Neural progenitor cell (in vitro differentiated cells): ENCODE measurements at places on chromosomes 11 and 22. TPM values are rescaled to one million over a fixed set of nuclear protein-coding genes. Genes with fewer than 3 reads are reported as not detected.

The OAF gene
- 0.46 and 0.47 TPM in 2 replicates for total RNA-seq

The IGSF22 gene
- 0.41 TPM in 1 of 2 replicates, not detected in the other for total RNA-seq

The SPDYC gene
- not detected in 2 replicates for total RNA-seq

The MRTFA gene
- total RNA-seq: 11.3 and 40.9 TPM in 2 replicates

The OR51I1 gene
- 0.15 TPM in 1 of 2 replicates, not detected in the other for total RNA-seq

The RBMXL2 gene
- 0.19 TPM in 1 of 2 replicates, not detected in the other for total RNA-seq

The TYR gene
- not detected in 2 replicates for total RNA-seq

The EFCAB6 gene
- 2.2 and 4.9 TPM in 2 replicates for total RNA-seq

The TUBA8 gene
- total RNA-seq: 0.09 and 0.39 TPM in 2 replicates

The DSCAML1 gene
- total RNA-seq: 0.06 TPM in 2 replicates

The SGSM1 gene
- 1.1 and 1.8 TPM in 2 replicates for total RNA-seq

The IL17REL gene
- total RNA-seq: 0.15 TPM in 1 of 2 replicates, not detected in the other

The CHEK1 gene
- total RNA-seq: 104 and 161 TPM in 2 replicates

The TBRG1 gene
- total RNA-seq: 18.9 and 20.7 TPM in 2 replicates
